ENCODE measurements at places on chromosomes 1 and 21. TPM values are rescaled to one million over a fixed set of nuclear protein-coding genes. Genes with fewer than 3 reads are reported as not detected.

Gene RCC2
- total RNA-seq = 91.0 TPM

- H3K36me3 ChIP-seq = no peaks in the 10 kb centered on the region
- no peak overlapping the region for H3K4me3 ChIP-seq
- H3K27ac ChIP-seq = no peak overlapping the region
- no peaks in the 10 kb centered on the region for H3K27me3 ChIP-seq
Measured at GRCh38 chr1:53587252-53587988, 128.2 kb downstream of the DMRTB1 start.

GRCh38 chr1:6727535-6727934, 25.9 kb upstream of the DNAJC11 start:
- no peak overlapping the region for H3K27ac ChIP-seq
- peak; percentile 67 for DNase-seq
- no peak overlapping the region for H3K4me3 ChIP-seq
- H3K27me3 ChIP-seq = peaks cover 3% of the 10 kb centered on the region
- H3K4me1 ChIP-seq = no peaks in the 10 kb centered on the region

DNA sequence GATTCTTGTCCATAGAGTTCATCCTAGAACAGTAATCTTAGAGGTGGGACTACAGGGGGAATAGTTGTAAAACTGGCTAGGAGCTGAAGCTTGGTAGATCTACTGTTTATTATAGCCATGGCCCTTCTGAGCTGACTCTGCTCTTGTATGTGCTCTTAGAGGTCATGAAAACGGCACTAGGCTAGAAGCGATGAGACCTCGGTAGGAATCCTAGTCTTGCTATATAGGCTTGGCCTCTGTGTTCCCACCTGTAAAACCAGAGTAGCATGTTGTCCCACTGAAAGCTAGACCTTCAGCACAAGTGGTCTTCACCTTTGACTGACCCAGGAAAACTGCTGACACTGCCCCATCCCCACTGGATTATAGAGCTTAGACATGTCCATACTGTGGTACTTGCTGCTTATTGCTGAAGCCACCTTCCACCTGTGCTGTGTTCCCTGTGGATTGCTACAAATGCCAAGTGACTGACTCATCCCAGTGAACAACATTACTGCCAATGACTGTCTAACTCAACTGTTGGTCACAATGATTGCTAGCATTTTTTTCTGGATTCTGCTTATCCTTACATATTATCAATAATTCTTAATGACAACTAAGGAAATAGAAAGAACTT, 23.0 kb upstream of the PIGC start:
- no peaks in the 10 kb centered on the region for H3K36me3 ChIP-seq
- no peaks in the 10 kb centered on the region for H3K27me3 ChIP-seq
- no peak overlapping the region for H3K4me3 ChIP-seq
- H3K4me1 ChIP-seq = no peaks in the 10 kb centered on the region
- DNase-seq = no peak

Gene HPDL
- total RNA-seq = 12.7 TPM

DNA sequence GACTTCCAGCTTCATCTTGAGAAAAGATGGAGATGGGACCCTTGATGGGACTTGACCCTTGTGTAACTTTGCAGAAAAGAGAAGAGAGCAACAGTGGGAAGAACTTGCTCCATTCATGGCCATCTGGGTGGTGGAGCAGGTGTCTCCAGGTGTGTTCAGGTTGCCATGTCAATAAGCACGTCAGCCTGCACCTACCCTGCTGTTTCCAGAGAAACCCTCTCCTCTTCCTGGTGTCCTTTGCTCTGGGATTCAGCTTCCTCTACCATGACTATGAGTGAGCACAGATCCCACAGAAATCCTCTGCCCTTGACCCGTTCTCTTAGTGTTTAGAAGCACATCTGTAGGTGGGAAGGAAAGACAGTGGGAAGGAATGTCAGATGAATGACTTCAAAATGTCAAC, 21.8 kb upstream of the OTUD3 start:
- no peak overlapping the region for H3K4me3 ChIP-seq
- H3K4me1 ChIP-seq = no peaks in the 10 kb centered on the region
- DNase-seq = no peak
- no peak overlapping the region for H3K27ac ChIP-seq
- H3K27me3 ChIP-seq = peaks cover 19% of the 10 kb centered on the region

Gene OR2AK2
- total RNA-seq = not detected

DNA sequence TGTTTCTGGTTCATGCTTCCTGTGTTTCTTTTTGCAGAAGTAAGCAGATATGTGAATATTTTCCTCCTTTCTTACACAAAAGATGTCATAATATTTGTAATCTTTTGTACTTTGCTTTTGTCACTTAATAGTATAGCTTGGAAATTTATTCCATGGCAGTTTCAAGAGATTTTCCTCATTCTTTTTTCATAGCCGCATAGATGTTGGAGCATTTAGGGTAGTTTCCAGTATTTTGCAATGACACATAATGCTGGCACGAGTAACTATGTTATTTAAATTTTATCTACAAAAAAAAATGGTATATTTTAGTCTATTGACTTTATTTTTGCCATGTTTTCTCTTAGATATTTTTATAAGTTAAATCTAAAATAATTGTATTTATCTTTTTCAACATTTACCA, 40.7 kb downstream of the AGO3 start:
- H3K4me3 ChIP-seq = no peak overlapping the region
- no peaks in the 10 kb centered on the region for H3K27me3 ChIP-seq
- H3K36me3 ChIP-seq = peaks cover 29% of the 10 kb centered on the region
- H3K27ac ChIP-seq = no peak overlapping the region
- H3K4me1 ChIP-seq = peaks cover 9% of the 10 kb centered on the region

- peaks cover 17% of the 10 kb centered on the region for H3K27me3 ChIP-seq
- H3K27ac ChIP-seq = no peak within 1 kb of the TSS
- H3K4me3 ChIP-seq = peak within 1 kb of the TSS; percentile 58
Measured at GRCh38 chr1:21669258-21670058, at the start of gene RAP1GAP. Gene RAP1GAP, minus strand, starts transcription at chr1:21669357. Its CDS starts 49,325 bp downstream, at chr1:21620032.

Gene AUNIP
- 10.1 TPM for total RNA-seq

Gene DCST1
- 0.14 TPM for total RNA-seq

Gene SPRR2F
- total RNA-seq = not detected

DNA sequence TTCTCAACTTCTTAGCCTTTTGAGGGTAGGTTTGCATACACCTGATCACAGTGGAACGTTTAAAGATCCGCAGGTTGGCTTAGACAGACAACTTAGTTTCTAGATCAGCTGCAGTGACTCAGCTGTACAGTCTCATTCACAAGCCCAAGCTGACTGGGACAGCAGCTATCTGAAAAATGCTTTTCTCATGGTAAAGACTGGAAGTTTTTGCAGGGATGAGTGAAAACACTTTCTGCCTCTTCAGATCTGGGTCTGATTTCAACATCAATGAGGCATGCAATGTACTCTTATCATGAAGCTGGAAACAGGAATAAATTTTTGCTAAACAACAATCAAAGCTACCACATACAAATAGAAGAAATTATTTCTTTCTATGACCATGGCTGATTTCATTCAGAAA, 61.1 kb upstream of the PTBP2 start:
- DNase-seq = no peak
- no peaks in the 10 kb centered on the region for H3K4me1 ChIP-seq
- no peaks in the 10 kb centered on the region for H3K27me3 ChIP-seq
- no peaks in the 10 kb centered on the region for H3K36me3 ChIP-seq

DNA sequence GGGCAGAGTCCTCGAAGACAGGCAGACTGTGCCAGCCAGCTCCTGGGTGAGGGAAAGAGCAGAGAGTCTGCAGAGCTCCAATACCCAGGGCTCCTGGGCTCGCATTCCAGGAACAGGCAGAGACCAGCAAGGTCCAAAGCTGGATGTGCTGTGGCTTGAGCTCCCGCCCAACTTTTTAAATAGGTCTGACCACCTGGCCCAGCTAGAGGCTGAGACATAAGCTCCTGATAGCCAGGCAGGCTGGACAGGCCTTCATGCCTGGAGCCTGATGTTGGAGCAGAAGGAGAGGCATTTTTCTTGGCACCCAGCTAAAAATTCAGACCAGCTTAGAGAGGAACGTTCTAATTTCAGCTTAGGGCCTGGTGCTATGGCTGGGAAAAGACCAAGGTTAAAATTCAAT, 178.4 kb upstream of the TMEM51 start:
- peaks cover under 1% of the 10 kb centered on the region for H3K4me1 ChIP-seq
- H3K4me3 ChIP-seq = no peak overlapping the region
- DNase-seq = no peak
- no peaks in the 10 kb centered on the region for H3K36me3 ChIP-seq
- peaks cover 3% of the 10 kb centered on the region for H3K27me3 ChIP-seq

- H3K27me3 ChIP-seq = peaks cover 13% of the 10 kb centered on the region
- no peaks in the 10 kb centered on the region for H3K36me3 ChIP-seq
- H3K4me1 ChIP-seq = no peaks in the 10 kb centered on the region
- DNase-seq = no peak
Measured at GRCh38 chr1:157199421-157199755, 61.2 kb upstream of the ETV3 start.

DNA sequence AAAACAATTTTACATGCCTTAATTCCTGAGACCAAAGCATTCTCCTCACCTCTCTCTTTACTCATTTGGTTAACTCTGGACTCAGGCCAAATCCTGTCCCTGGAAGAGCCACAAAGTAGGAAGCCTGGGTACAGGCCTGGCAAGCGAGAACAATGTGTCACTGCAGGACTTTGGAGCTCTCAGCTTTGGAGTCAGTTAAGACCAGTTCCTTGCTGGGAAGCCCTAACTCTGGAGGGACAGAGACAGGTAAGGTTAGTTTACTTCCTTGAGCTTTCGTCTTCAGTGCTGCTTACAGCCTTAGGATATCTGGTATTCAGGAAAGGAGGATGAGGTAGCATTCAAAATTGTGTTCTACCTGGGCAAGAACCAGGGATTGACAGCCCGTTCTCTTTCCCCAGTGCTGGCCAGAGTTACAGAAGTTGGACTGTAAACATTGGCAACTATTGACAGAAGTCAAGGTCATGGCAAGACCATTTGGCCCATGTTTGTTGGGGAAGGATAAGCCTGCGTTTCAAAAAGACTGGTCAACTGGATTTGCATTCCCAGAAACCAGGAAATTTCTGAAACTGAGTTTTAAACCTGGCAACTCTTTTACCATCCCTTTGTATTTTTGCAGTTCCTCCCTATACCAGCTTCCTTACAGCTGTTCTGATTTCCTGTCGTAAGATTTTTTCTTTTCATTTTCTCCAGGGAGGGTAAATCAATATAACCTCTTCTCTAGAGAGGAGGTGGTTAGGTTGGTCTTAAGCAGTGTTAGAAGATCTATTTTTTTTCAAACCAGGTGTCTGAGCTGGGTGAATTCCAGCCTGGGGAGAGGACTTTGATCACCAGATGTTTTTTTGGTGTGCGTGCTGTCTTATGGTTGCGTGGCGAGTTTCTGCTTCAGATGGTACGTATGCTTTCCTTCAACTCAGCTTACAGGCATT, at the start of gene C4BPB:
TSS of gene C4BPB (plus strand) at position 160 of the 926 bp plus-strand sequence. CDS start at position 832, 672 bp downstream.
- peak; percentile 13 for DNase-seq
- peaks cover 10% of the 10 kb centered on the region for H3K27me3 ChIP-seq
- H3K36me3 ChIP-seq = no peaks in the 10 kb centered on the region
- peak within 1 kb of the TSS; percentile 47 for H3K4me3 ChIP-seq

- DNase-seq = no peak
- peaks cover 26% of the 10 kb centered on the region for H3K36me3 ChIP-seq
- no peaks in the 10 kb centered on the region for H3K27me3 ChIP-seq
Measured at GRCh38 chr1:88802950-88803349, 88.4 kb downstream of the GTF2B start.

- no peak overlapping the region for H3K27ac ChIP-seq
- H3K4me3 ChIP-seq = no peak overlapping the region
- H3K27me3 ChIP-seq = peaks cover 23% of the 10 kb centered on the region
Measured at GRCh38 chr1:56477164-56478111, 101.9 kb downstream of the PLPP3 start.

DNA sequence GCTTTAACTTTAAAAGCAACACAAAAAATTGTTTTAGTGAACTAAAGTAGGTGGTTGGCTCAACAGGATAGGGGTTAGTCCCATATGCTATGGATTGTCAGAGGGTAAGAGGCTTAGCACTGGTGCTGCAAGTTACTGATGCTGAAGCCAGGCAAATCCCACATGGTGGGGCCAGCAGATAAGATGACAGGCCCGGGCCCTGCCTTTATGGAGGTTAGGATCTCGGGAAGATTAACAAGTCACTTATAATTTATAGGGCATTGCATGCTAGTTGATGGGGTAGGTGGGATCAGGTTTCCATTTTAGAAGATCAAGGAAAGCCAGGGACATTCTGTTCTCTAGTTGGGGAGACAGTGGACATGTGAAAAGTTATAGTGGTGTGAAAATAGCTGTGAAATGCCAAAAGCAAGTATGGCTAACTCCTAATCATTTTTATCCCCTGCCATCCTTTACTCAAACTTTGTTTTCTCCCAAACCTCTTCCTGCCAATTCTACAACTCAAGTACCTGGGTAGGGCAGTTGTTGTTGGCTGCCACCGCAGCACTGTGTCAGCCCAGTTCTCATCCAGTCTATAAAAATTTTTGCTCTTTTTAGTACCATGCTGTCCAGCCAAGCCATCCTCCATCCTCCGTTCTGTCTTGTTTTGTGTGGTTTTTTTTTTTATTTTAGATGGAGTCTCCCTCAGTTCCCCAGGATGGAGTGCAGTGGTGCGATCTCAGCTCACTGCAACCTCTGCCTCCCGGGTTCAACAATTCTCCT, 10.3 kb downstream of the CHAF1B start:
- no peaks in the 10 kb centered on the region for H3K27me3 ChIP-seq
- no peak for DNase-seq
- H3K36me3 ChIP-seq = peaks cover 55% of the 10 kb centered on the region
- no peak overlapping the region for H3K27ac ChIP-seq

DNA sequence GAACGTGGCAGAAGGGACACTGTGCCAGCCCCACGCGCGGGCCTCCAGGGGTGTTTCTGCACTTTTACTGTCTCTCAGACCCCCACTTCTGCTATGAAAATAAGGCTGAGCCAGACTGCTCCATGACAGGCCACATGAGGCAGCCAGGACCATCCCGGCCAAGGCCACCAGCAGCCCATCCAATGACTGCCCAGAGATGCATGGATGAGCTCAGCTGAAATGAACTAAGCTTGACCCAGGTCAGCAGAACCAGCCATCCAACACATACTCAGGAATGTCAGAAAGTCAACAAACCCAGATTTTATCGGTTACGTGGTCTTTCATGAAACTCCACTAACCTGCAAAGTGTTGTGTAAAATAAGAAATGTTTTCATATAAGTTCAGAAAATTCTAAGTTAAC, 51.2 kb downstream of the CCDC185 start:
- H3K27ac ChIP-seq = no peak overlapping the region
- no peaks in the 10 kb centered on the region for H3K4me1 ChIP-seq
- DNase-seq = no peak
- peaks cover 7% of the 10 kb centered on the region for H3K36me3 ChIP-seq

- H3K36me3 ChIP-seq = no peaks in the 10 kb centered on the region
- no peak for DNase-seq
- H3K27ac ChIP-seq = no peak overlapping the region
- H3K4me3 ChIP-seq = no peak overlapping the region
- no peaks in the 10 kb centered on the region for H3K27me3 ChIP-seq
Measured at GRCh38 chr1:5444396-5444795, 547.8 kb downstream of the NPHP4 start.

GRCh38 chr1:182169203-182169602, 107.7 kb upstream of the ZNF648 start:
- peaks cover 3% of the 10 kb centered on the region for H3K27me3 ChIP-seq
- H3K36me3 ChIP-seq = no peaks in the 10 kb centered on the region
- no peak overlapping the region for H3K27ac ChIP-seq
- no peak for DNase-seq
- peaks cover 5% of the 10 kb centered on the region for H3K4me1 ChIP-seq
- H3K4me3 ChIP-seq = no peak overlapping the region

Gene NBPF15
- 58.2 TPM for total RNA-seq
